ENCODE measurements at places on chromosomes 3 and 15. TPM values are rescaled to one million over a fixed set of nuclear protein-coding genes. Genes with fewer than 3 reads are reported as not detected.

MLH1 gene
- total RNA-seq = 37.7 TPM

RYR3 gene
- total RNA-seq = 158 TPM

TMCO5A gene
- not detected for total RNA-seq

PP2D1 gene
- not detected for total RNA-seq

ARRDC4 gene
- 13.1 TPM for total RNA-seq

WNT5A gene
- total RNA-seq = 6.2 TPM

GOLGA6L7 gene
- not detected for total RNA-seq

MRPS11 gene
- 54.0 TPM for total RNA-seq

CYP8B1 gene
- not detected for total RNA-seq

RPL22L1 gene
- total RNA-seq = 19.6 TPM

WNT7A gene
- total RNA-seq = not detected

TM6SF1 gene
- total RNA-seq = 9.2 TPM

GUCA1C gene
- total RNA-seq = not detected

EPHB1 gene
- 1.6 TPM for total RNA-seq

- no peak for DNase-seq
Observed at GRCh38 chr3:13788522-13789424, 91.1 kb downstream of the WNT7A start.

DNA sequence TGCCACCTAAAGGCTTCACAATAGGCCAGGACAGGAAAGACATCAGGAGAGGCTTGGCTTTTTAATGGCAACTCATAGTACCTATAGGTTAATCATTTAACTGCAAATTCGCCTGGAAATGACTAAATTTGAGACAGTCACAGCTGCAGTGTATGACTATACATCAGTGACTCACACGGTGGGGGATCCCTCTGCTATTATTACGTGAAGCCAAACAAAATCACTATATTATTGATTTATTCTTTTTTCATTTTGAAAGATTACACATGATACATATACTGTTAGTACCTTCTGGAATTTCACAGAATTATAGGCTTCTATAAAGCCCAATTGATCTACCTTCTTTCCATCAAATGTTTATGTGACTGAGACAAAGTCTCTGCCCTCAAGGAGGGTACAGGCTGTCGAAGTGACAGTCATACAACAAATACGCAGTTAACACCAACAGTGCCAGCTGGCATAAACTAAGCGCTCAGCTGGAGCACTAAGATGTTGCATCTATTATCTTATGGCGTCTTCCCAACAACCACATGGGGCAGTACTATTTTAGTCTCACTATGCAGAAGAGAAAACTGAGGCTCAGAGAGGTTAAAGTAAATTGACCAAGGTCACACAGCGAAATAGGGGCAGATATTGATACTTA, 82.0 kb upstream of the LMOD3 start:
- no peak for DNase-seq

DNA sequence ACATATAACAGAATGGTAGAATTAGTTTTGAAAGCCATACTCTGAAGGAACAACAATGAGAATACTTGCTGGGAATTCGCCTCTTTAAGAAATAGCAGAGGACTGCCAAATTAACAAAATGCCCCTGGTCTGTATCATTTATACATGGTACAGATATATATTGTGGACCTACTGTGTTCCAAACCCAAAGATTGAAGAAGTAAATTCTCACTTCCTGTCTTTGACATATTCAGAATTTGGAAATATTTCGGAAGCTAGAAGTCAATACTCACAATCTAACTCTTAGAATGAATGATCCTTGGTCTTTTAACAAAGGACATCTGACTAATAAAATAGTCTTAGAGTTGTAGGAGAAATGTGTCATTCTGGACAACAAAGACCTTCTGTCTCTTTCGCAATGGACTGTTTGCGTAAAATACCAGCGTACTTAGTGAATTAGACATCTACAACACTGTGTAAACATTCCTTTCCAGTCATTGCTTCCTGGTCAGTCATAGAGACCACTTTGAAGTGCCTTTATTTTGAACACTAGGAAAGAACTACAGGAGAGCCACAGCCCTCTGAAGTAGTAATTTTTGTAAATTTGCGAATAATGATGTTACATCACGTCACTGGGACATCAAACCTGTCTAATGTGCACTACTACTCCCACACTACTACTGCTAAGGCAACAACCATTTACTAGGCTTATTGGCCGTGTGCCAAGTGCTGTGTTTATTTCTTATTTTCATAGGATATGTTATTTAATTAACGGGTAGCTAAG, 68.0 kb downstream of the CHL1 start:
- no peak for DNase-seq

DNA sequence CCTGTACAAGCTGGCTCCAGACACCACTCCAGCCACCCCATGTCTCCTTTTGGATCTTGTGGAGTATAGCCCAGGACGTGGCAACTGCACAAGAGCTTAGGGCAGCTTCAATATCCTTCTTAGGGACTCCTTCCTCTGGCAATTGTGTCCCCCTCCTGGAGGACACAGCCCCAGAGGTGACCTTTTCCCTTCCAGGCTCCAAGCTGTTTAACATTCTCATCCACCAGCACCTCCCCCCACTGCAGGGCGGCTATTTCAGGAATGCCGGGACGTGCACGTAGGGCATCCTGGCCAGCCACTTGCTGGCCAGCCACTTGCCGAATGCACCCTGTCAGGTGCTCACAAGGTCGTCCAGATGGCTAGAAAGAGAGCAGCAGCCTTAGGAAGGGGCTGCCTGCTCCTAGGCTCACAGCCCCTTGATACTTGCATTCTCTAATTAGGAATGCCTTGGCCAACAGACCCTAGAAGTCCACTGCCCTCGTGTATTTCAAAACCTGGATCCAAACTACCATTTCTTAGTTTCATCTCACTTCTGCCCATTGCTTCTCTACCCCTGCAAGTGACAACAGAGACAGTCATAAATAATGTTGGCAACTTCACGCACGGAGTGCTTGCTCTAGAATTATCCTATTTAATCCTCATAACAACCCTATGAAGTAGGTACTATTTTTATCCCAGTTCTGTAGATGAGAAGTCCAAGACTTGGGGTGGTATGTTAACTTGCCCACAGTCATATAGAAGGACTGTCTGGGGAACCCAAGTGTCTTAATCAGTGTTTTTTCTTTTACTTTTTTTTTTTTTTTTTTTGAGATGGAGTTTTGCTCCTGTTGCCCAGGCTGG, 24.5 kb upstream of the IDH2 start:
- DNase-seq = peak; percentile 50

DNA sequence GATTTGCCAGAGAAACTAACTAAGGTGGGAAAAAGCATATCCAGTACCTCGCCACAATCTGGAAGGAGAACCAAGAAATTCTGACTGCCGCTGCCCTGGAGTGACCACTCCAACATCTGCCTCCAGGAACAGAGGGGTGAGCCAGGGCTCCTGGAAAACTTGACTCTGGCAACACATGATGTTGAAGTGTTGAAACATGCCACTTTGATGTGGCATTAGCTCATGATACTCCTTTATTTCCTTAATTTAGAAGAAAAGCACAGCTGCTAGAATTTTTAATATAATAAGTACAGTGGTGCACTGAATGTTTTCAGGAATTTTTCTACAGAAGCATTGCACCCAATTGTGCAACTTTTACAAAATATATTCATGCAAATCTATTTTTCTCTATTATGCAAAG, 109.9 kb upstream of the BCL6 start:
- no peak for DNase-seq

DNA sequence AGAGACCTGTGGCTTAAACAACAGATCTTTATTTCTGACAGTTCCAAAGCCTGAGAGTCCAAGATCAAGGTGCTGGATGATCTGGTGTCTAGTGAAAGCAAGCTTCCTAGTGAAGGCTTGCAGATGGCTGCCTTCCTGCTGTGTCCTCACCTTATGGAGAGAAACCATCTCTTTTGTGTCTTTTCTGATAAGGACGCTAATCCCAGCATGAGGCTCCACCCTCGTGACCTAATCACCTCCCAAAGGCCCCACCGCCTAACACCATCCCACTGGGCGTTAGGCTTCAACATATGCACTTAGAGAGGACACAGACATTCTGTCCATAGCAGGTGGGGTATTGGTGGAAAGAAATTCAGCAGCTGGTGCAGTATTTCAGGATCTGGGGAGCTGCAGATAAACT, 19.8 kb upstream of the LYSMD4 start:
- no peak for DNase-seq

DNA sequence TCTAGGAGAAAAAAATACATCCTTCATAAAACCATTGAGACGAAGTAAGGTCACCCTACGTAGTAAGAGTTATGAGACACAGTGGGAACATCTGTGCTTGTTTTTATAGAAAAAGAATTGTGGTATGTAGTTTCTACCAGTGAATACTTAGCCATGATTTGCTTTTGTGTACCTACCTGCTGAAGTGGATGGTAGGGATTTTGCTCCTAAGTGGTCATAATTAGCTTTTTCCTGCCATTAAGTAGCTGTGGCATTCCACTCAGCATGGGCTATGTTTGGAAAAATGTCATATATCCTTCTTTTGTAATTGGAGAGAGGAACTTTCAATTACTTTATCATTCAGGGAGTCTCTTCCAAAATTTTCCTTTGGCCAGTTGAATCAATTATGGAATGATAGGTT, 63.7 kb downstream of the CHD2 start:
- DNase-seq = no peak

GRCh38 chr3:187016639-187017345, 86.5 kb downstream of the ST6GAL1 start:
- DNase-seq = no peak

GRCh38 chr3:74617776-74618175, 3.3 kb upstream of the CNTN3 start:
- DNase-seq = no peak

GRCh38 chr3:10816019-10816862, at the start of gene SLC6A11:
Gene SLC6A11 (plus strand): TSS chr3:10816228. CDS start chr3:10816266, 38 bp downstream.
- DNase-seq = no peak

GRCh38 chr3:197369545-197369944, 71.1 kb upstream of the DLG1 start:
- DNase-seq = no peak

- DNase-seq = peak; percentile 43
Observed at GRCh38 chr3:159804726-159805410, 183.8 kb upstream of the IL12A start.

DNA sequence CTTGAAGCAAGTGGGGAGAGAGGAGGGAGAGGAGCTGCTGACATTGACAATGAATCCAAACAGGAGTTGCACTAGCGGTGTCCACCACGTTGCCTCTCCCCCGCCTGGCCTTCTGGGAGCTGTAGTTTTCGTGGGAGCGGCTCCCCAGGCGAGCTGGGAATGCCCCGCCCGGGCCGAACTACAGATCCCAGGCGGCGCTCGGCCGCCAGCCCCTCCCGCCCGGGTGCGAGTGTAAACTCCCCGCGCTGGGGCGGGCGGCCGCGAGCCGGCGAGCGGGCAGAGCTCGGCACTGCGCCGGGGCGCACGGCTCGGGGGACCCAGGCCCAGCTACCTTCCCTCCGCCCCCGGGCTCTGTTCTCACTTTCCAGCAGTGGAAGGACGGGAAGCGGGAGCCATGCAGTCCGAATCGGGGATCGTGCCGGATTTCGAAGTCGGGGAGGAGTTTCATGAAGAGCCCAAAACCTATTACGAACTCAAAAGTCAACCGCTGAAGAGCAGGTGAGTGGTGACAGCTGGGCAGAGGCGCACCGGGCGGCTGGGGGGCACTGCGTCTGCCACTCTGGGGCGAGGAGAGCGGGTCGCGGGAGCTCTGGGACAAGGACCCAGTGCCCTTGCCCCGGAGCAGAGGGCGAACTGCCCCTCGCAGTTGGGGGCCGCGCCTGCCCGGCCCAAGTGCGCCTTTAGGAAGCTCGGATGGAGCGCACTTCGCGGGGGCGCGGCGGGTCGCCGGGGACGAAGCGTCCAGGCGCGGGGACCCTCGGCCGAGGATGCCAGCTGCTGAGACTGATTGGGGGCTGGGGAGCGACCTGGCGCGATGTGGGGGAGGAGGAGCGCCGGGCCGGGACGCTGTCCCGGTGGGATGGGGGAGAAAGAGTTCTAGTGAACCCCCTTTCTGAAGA, at the start of gene MITF:
MITF (plus strand) TSS at position 261 of the 899 bp plus-strand sequence; CDS start at position 395, 134 bp downstream.
- peak; percentile 94 for DNase-seq

- DNase-seq = no peak
Observed at GRCh38 chr3:144032531-144033239, 61.1 kb downstream of the DIPK2A start.

DNA sequence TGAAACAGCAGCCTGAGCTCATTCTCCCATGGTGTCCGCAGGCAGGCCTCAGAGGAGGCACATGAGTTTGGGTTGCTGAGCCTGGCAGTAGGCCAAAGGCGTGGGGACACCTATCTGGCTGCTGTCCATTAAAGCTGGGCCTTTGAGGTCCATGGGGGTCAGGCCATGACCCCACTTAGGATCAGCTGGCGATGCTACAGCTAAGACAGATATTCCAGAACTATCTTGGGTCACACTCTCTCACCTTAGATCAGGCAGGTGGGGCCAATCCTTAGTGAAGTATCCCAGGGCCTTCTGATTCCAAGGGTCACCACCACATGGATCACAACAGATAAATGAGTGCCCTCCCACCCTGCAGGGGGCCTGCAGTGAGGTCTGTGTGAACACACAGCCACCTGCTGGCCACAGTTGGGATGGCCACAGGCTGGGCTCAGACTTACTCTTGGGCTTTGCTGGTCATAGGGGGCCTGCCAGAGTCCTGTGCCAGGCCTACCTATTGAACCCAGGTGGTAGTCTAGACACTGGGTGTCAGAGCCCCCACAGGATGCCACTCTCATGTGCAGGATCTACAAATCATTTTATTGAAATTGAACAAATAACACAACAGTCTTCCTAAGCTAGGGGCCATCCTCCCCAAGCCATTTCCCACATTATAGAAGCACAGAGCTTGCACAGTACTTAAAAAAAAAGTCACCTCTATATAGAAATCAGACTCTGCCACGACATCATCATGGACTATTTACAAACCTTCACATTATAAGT, 2.0 kb upstream of the HYAL2 start:
- DNase-seq = peak; percentile 74

DNA sequence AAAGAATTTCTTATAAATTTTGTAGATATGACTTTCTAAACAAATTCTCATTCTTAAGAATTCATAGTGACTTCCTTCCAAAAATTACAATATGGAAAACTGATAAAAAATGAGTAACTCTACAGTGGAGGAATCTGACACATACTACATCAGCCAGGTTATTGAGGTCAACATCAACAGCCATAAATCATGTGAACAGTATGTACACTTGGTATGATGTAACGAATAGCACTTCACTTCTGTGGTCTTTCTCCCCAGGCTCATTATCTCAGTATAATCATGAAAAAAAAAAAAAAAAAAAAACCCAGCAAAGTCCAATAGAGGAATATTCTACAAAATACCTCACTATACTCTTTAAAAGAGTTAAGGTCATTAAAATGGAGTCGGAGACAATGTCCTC, 111.2 kb upstream of the SUCLG2 start:
- no peak for DNase-seq

DNA sequence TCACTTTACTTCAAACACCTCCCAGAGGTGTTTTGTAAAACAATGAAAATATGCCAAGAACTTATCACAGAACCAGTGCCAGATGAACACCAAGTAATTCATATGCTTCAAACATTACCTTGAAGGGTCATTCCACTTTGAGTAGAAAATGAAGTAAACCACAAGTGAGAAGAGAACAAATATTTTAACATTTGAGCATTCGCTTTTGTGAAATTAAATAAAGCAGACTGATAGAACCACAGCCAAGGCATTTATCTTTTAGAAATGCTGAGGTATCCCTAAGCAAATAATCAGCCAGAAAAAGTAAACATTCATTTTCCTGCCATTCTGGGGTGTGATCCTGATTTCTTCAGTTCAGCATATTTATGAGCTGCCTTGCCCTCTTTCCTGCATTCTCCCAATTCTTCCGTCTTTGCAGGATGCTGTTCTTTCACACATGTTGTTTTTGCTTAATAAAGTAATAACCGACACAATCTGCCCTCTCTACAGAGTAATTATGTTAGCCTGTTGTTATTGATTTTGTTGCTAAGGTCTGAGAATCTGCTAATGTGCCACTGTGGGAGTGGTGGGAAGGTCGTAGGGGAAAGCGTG, 235.6 kb upstream of the TGFBR2 start:
- no peak for DNase-seq

Measured in psoas muscle (tissue), 8 donors.